Activated CD4-positive, CD25-positive, alpha-beta regulatory T cell treated with anti-CD3 and anti-CD28 coated beads, Interleukin-2, amount 50 U/mL, for 16 hours (primary cell): ENCODE measurements at places on chromosomes 3 and 15.

DNA sequence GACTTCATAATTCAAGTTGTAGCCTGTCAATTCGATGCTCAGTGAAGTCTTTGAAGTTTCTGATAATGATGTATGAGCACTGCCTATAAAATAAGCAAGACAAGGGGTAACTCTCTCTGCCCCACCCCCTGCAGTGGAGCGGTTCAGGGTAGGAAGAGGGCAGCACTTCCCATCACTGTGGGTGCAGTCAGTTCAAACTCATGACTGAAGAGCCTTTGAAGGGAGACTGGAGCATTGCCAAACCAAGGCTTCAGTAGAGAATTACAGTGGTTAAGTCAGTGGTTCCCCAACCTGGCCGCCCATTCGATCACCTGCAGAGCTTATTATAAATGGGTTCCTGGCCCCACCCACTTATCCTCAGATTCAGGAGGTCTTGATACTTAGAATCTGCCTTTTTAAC, 190.6 kb downstream of the SHQ1 start:
- no peak for DNase-seq

GRCh38 chr15:68559345-68560310, 19.2 kb upstream of the CORO2B start:
- DNase-seq, result peak; percentile 27

- DNase-seq, result peak; percentile 34
Observed at GRCh38 chr3:49703443-49703927, 14.1 kb downstream of the RNF123 start.

GRCh38 chr15:63243776-63244175, 33.6 kb upstream of the APH1B start:
- no peak for DNase-seq
